ENCODE measurements at places on chromosomes 4 and X.

GRCh38 chr4:145097331-145097820 is 620 bp downstream of the ANAPC10 start:
- DNase-seq: no peak

- no peak for DNase-seq
These were observed 51.7 kb upstream of the CLCN4 start for GRCh38 chrX:10104958-10105658.

DNA sequence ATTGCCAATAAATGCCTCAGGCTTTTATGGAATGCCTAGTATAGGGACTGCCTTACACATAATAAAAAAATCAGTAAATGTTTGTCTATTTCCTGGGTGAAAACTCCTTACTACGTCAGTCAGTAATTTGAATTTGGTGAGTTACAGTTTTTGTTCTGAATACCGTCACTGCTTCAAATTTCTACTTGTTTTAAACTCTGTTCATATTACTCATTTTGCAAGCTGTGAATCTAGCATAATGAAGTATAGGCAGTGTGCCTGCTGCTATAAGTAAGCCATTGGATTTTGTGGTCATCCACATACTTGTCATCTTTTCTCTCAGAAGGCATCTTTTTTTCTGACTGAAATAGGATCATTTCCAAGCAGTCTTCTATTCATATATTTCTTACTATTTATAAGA is 43.1 kb downstream of the SYNPO2 start:
- no peak for DNase-seq

GRCh38 chr4:101355767-101356702 is 8.7 kb upstream of the PPP3CA start:
- DNase-seq: no peak

DNA sequence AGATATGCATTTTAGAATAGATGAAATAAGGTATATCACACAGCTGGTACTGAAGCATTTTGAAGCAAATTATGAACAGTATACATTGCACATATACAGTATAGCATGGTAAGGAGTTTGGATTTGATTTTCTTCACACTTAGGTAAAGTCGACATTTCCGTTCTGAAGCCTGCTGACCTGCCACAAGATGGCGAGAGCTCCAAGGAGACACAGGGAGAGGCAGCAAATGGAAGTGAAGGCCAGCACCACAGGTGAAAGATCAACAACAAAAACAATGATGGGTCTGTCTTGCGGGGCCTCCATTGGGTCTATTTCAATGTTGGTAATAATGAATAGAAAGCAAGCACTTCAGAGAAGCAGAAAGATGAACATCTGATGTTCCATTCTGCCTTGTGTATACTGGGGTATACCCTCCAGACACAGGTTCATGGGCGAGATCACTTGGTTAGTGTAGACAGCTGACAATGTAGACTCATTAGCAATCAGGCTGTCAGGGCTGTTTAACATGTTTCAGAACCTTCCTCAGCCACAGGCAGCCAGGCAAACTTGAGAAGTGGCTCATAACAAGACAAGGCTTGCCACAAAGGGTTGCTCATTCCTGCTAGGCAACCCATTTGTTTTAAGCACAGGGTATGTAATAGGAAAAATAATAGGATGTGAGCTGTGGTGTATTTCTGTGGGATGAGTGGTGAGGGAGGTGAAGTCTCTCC is 21.4 kb upstream of the NOX1 start:
- DNase-seq: no peak

GRCh38 chr4:184163813-184164212 is 53.9 kb downstream of the ENPP6 start:
- DNase-seq: no peak

GRCh38 chr4:126004941-126005340 is 690.2 kb downstream of the FAT4 start:
- DNase-seq: no peak

DNA sequence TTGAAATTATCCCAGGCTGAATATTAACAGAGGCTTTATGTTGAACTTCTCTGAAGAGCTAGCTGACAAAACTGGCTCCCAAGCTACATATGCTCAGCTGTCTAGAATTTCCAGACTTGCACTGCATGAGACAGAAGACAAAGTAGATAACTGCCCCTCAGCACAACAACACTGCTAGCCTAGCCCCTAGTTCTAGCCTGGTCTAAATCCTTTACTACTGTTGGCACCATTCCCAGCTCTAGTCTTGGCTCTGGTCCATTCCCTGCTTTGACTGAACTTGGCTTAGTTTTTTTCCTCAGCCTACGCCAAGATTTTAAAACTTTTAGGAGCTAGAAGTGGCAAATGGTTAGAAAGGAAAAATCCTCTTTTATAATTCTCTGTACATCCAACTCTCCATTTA is 7.6 kb upstream of the OPHN1 start:
- DNase-seq: no peak

DNA sequence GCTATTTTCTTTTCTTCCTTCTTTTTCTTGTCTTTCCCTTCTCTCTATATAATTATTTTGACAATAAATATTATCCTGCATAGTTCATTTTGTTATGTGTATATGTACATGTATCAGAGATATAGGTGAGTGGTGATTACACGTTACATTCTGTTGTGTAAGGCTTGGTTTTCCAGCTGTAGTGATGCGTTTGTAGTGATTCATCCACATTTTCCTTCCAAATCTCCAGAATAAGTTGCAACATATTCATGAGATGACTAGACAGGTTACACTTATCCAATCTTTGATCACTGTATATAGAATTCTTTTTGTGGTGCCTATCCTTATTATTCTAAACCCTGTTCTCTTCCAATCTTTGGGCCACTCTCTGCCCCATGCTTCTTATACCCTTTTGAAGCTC is 540.2 kb downstream of the GBA3 start:
- DNase-seq: no peak

Measured in T-helper 22 cell (primary cell).